CD4-positive, alpha-beta T cell (primary cell): ENCODE measurements at places on chromosomes 11 and 22.

DNA sequence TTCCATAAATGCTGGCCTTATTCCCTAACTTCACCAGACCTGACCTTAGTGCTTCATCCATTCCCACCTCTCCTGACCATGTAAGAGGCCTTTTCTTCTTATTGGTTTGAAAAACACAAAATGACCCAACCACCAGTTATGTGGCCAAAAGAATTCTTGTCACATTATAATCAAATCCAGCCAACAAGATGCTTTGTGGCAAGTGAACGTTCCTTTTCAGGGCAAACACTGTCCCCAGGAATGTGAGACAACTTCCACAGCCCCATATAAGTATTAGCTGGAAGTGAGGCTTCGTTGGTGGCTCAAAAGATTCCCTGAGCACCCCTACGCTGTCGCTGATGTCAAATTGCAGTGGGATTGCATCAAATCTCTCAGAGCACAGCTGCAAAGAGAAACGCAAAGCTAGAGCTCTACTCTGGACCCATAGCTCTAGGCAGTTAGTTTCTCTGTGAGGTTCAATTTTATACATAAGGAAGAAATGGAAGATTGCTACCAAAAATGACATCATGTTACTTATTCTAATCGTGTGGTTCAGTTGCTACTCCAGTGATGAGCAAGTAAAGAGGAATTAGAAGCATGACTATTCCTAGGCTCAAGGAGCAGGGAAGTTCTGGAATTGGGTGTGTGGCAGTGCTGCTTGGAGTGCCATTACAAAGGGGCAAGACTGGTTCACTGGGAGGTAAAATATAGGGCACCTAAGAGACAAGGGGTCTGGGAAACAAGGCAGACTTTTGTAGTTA is 26.1 kb downstream of the GLYATL1 start:
- no peak for DNase-seq

- DNase-seq = no peak
These were observed 291.5 kb downstream of the SWAP70 start for GRCh38 chr11:9955391-9955790.

DNA sequence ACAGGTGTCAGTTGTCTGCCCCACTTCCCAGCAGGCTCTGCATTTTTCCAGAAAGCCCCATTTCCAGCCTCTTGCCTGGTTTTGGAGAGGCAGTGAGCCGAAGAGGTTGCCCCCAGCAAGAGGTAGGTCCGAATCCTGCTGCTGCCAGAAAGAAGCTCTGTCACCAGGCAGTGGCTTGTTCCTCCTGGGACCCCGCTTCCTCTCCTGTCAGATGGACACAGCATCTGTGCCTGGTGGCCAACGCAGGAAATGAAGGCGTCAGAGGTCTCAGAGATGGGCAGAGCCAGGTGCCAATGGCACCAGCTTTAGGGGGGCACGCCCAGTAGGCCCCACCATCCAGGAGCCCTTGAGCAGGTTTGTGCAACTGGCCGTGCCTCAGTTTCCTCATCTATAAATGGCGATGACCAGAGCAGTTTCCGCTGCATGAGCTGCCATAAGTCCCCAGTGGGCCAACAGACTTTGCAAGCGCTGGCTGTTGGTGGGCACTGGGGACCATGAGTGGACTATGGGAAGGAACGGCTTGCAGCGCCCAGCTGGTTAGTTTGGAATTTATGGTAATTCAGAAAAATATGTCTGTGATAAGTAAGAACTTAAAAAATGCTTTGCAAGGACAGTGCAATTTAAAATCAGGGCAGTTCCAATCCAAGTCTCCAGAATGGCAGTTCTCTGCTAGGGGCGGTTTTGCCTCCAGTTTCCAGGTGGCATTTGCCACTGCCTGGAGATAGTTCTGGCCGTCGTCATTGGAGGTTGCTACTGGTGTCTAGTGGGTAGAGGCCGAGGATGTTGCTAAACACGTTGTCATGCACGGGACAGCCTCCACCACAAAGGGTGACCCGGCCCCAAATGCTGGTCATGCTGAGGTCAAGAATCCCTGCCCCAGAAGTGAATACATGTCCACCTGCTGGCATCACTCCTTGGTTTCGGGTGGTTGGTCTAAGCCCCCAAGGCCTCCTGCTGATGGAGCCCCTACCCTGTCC is 2.3 kb upstream of the OSBPL5 start:
- no peak for DNase-seq

GRCh38 chr11:77136074-77136473 is 8.0 kb downstream of the MYO7A start:
- no peak for DNase-seq

DNA sequence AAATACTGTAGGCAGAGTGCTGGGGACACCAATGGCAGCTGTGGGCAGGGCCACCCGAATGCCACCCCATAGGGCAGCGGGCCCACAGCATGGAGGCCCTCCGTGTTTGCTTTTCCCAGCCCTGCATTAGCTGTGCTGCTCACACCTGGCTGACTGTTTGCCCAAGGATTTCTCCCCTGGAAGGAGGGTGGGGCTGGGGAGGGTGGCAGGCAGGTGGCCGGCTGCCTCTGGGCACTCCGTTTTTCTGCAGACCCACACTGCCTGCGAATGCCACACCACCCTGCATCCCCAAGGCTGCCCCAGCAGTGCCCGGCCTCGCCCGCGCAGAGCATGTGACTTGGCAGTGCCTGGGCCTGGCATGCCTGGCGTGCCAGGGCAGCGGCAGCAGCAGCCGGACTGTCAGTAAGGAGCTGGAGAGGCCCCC is 19.6 kb downstream of the DAGLA start:
- no peak for DNase-seq

GRCh38 chr22:37162221-37163095 is 12.7 kb upstream of the IL2RB start:
- DNase-seq = peak; percentile 64

DNA sequence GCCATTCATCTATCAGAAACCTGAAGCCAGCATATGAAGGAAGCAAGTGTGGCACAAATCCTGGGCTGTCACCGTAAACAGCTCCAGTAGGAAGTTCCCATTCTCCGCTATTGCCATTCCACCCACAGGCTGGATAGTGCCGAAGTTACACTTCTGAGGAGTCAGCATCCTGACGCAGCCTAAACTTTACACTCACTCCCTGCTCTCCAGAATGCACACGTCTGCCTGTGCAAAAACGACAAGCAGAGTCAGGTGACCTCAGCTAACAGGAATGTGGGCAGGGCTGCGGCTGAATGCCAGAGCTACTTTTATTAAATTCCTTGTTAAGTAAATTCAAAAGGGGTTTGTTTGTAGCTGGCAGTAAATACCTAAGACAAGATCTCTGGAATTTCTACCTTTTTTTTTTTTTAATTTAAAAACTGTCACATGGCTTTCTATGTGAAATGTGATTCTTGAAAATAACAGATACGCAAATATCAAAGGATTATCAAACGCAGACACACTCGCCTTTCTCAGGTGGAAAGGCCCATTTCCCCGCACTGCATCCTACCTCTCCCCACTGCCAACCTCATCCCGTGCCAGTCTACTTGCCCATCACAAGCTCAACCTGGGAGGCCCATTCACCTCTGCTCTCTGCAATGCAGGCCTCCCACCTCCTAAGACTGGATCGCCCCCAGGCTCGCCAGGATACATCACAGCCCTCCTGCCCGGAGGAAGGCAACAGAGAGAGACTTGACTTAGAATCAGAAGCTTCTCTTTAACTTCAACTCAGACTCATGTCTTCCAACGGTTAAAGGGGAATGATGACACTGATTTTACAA is 33.5 kb downstream of the NFRKB start:
- DNase-seq = no peak

GRCh38 chr11:71199226-71199820 is 53.1 kb downstream of the SHANK2 start:
- no peak for DNase-seq

DNA sequence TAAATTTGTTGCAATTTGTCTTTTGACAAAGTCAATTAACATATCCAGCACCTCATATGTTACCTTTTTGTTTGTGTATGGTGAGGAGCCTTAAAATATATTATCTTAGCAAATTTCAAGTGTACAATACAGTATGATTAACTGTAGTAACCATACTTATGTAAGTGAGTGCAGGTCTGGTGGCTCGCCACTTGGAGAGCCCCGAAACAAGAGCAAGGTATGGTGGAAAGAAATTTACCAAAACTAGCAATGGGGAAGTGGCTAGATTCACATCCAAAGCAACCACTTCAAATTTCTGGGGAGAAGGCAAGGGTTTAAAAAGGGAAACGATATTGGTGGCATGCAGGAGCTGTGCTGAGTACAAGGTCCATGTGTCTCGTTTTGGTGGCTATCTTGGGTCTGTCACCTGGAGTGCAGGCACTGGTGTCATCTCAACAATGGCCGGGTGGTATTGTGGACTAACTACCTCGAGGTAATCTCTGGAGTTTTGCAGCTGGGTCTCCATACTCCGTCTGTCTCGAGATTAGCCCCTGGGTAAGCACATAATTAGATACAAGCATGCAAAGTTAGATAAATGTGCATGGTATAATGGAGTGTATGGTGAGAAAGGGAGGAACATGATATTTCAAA is 8.2 kb upstream of the FNBP4 start:
- no peak for DNase-seq

GRCh38 chr22:49086181-49086580 is 741.5 kb downstream of the BRD1 start:
- no peak for DNase-seq

DNA sequence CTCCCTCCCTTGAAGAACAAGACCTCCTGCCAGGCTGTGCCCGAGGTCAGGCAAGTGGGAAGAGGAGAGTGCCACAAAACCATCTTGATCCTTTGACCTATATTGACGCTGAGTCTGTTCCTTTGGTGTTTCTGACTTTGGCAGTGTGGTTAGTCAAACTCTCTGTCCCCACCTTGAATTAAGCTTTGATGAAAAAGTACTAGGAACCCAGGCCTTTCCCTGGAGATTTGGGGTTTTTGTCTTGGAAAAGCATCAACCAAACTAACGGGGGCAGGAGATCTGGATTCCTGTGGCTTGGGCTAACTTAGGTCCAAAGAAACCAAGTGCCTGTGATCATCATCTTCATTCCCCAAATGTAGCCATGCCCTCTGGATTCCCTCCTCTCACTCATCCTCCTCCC is 40.4 kb downstream of the ARFGAP2 start:
- no peak for DNase-seq

DNA sequence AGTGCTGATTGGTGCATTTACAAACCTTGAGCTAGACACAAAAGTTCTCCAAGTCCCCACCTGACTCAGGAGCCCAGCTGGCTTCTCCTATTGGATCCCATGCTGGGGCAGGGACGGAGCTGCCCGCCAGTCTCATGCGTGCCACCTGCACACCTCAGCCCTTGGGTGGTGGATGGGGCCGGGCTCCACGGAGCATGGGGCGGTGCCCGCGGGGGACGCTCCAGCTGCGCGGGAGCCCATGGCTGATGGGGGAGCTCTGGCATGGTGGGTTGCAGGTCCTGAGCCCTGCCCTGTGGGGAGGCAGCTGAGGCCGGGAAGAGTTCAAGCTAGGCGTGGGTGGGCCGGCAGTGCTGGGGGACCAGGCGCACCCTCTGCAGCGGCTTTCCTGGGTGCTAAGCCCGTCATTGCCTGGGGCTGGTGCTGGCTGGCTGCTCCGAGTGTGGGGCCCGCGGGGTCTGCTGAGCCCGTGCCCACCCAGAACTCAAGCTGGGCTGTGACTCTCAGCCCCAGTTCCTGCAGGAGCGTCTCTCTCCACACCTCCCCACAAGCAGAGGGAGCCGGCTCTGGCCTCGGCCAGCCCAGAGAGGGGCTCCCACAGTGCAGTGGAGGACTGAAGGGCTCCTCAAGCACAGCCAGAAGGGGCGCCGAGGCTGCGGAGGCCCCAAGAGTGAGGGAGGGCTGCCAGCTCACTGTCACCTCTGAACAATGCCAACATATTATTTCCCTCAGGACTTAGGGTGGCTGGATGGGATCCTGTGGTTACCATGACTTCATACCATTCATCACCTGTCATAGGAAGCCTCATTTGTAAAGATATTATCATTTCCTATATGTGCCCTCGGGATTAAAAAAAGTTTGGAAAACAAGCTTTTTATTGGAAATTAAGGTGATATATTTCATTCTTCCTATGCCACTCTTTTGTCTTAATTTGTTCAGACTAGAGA is 688.7 kb downstream of the ETS1 start:
- DNase-seq = no peak

GRCh38 chr22:43885319-43885671 is 6.5 kb downstream of the PNPLA5 start:
- DNase-seq = no peak

- no peak for DNase-seq
These were observed 171.3 kb downstream of the GRIK4 start for GRCh38 chr11:120682866-120683265.

GRCh38 chr11:70360211-70360610 is 38.1 kb upstream of the CTTN start:
- no peak for DNase-seq

- no peak for DNase-seq
These were observed 29.2 kb downstream of the GUCY1A2 start for GRCh38 chr11:106989078-106989455.

DNA sequence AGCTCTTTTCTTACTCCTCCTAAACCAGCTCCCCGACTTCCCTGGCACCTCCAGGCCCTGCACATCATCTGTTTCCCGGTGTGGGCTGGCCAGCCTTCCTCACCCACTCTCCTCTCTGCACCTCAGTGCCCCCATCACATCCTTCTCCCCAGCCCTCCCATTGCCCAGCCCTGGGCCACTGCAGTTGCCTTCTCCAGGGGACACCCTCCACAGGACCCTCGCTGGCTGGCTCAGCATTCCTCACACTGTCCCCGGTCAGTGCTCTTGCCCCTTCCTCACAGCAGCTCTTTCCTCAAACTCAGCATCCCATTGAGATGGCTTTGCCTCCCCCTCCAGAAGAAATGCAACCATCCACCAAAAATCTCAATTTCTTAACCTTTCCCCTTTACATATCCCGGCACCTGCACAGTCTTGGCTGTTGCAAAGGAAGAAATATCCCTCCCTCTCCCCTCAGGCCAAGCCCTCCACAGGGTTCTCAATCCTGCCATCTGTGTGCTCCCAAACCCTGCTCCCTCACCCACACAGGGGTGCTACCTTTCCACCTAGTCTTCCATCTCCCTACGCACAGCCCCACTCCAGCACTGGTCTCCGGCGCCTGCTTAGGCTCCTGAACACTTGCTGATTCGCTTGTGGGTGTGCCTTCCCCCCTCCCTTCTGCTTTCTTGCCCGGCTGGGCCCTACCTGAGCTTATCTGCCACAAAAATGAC is 19.5 kb downstream of the RPL27A start:
- DNase-seq = no peak

- no peak for DNase-seq
These were observed 45.4 kb downstream of the GGTLC2 start for GRCh38 chr22:22689621-22690345.
